Effector memory CD4-positive, alpha-beta T cell (primary cell): ENCODE measurements at places on chromosomes 2 and 18.

- no peak for DNase-seq
Observed at GRCh38 chr2:69088466-69088865, 75.5 kb downstream of the ANTXR1 start.

GRCh38 chr2:232869138-232870017, 686 bp upstream of the SNORC start:
- DNase-seq = no peak

DNA sequence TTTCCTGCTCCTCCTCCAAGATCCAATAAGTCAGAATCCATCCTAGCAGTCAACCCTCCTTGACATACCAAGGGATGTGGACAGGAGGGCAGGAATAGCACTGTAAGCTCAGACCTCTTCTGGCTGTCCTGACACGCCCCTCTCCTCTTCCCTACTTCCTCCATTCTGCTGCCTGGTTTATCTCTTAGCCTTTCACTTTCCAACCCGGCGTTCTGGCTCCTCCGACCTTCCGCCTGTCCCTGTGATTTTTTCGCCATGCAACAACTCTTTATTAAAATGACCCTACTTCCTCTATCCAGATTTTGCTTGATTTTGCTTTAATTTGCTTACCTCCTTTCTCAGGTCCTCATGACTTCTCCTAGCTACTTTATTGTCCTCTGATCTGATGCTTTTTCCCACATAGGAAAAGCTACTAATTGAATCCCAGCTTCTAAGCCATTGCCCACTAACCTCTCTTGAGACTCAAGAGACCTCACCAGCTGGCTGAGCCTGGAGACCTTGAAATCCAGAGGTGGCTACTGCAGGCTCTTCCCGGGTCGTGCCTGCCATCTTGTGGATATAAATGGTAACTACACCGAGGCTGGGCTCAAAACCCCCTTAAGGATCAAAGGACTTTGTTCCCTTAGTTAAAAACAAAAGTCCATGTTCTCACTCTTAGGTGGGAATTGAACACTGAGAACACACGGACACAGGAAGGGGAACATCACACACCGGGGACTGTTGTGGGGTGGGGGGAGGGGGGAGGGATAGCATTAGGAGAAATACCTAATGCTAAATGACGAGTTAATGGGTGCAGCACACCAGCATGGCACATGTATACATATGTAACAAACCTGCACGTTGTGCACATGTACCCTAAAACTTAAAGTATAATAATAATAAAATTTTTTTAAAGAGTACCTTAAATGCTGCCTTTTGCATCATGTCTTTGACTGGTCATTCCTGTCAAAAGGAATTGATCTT, 139.4 kb downstream of the AKAIN1 start:
- no peak for DNase-seq

- DNase-seq = no peak
Observed at GRCh38 chr2:30178618-30179434, 32.0 kb downstream of the YPEL5 start.

GRCh38 chr18:66734451-66734850, 130.6 kb upstream of the CDH19 start:
- no peak for DNase-seq

GRCh38 chr18:3720818-3721545, 271.0 kb downstream of the TGIF1 start:
- no peak for DNase-seq
